Activated CD8-positive, alpha-beta memory T cell treated with anti-CD3 and anti-CD28 coated beads for 24 hours (primary cell): ENCODE measurements at places on chromosomes 1 and 21.

DNA sequence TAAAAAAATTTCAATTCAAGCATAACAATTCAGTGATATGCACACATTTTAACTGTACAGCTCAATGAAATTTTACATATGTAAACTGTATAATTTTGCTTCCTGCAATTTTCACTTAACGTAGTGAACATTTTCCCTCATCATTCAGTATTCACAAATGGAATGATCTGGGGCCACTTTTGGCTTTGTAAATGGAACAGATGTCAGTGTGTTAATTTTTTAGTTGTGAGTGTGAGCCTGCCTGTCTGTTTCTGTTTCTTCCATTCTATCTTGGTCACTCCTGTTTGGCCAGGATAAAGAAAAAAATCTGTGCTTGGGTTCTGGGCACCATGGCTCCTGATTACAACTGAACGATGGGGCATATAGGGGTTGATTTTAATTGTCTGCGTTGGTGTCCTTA is 20.5 kb upstream of the ST3GAL3 start:
- no peak for DNase-seq

- no peak for DNase-seq
Measured at GRCh38 chr1:100445565-100445964, 92.4 kb upstream of the GPR88 start.

DNA sequence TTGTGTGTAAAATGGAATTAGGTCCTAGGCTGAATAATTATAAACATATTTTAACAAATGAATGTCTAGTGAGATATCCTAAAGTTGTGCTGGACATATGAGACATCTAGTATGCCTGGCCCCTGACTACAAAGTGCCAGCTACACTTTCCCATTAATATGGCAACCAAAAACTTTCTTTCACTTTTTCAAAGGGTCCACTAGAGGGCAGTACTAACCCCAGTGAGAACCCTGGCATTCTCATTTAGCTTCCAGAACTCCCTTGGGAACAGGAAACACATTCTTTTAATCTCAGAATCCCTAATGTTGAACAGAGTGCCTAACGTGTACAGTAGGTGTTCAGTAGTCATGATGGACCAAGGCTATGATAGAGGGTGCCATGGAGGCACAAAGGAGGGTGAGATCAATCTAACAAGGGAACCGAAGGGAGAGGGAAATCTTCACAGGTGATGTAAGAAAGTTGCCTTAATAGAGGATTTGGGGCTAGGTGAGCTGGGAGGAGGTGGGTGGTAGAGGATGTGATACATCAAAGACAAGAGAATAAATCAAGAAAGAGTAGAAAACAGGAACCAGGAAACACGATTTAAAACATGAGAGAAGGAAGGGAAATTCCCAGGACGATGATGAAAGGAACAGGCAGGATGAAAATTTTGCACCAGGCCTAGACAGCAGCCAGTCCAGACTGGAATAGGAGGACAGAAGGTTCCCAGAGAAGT is 41.6 kb downstream of the NSL1 start:
- no peak for DNase-seq

DNA sequence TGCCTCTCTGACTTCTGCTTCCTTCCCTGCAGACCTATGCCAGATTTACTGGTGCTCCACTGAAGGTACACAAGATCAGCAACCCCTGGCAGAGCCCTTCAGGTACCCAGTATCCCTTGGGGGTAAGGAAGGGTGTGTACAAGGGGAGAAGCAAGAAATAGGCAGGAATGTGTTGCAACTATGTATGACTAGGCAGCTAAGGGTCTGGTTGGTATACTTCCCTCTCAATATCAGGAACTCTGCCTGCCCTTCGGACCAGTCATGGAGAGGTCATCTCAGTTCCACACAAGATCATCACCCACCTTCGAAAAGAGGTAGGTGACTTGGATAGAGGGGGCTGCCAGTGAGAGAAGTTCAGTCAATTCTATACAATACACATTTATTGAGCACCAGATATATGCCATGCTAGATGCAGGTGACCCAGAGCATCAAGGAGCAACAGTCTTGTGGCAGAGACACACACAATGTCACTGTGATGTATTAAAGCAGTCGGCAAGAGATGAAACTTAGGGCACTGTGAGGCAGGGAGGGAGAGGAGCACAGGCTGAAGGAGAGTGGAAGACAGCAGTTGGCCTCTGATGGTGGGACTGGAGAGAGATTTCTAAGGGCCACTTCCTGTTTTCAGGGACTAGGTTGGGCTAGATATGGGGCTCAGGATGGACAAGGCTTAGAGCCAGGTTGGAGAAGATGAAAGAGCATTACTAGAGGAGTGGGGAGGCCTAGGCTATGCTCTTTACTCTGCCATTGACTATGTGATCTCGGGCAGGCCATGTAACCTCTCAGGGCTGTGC is 2.0 kb downstream of the MTX1 start:
- DNase-seq = no peak

GRCh38 chr1:206814716-206815341 is 42.5 kb upstream of the IL10 start:
- no peak for DNase-seq

DNA sequence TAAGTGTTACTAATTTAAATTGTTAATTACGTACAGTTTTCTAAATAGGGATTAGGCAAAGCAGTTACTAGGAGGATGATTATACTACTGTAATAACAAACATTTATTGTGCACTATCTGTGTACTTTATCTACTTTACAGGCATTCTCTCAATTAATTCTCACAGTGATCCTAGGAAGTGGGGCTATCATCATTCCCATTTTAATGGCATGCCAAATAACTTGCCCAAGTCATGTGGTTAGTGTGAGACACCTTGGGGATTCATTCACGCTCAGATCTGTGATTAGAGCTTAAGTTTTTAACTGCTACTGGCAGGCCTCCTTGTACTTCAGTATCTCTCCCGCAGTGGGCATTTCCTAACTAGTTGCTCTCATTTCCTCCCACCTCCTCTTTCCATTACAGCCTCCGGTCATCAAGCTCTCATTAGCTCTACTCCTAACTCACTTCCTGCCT is 11.5 kb downstream of the PHLDA3 start:
- DNase-seq = no peak

GRCh38 chr1:109994654-109995053 is 10.1 kb downstream of the AHCYL1 start:
- no peak for DNase-seq

GRCh38 chr1:43052322-43052721 is 93.7 kb upstream of the SLC2A1 start:
- DNase-seq = no peak
